ENCODE measurements at places on chromosomes 13 and 19. TPM values are rescaled to one million over a fixed set of nuclear protein-coding genes. Genes with fewer than 3 reads are reported as not detected.

The SMAD9 gene
- 11.5 TPM for total RNA-seq

The TICAM1 gene
- 1.6 TPM for total RNA-seq

The PLIN4 gene
- 15.7 TPM for total RNA-seq

The RNF17 gene
- 0.52 TPM for total RNA-seq

The KCTD12 gene
- 134 TPM for total RNA-seq

The MIDN gene
- 5.2 TPM for total RNA-seq

The CD22 gene
- 4.7 TPM for total RNA-seq

The CPT1C gene
- total RNA-seq: 4.7 TPM

The PTGIR gene
- total RNA-seq: 3.1 TPM

The CNN2 gene
- 40.2 TPM for total RNA-seq

The ZIC5 gene
- total RNA-seq: not detected

The FXYD5 gene
- 7.3 TPM for total RNA-seq

The ZNF471 gene
- 2.6 TPM for total RNA-seq

The RAD23A gene
- total RNA-seq: 57.9 TPM

Measured in skeletal muscle tissue (tissue), 5 donors.